ENCODE measurements at places on chromosomes 11 and 22.

DNA sequence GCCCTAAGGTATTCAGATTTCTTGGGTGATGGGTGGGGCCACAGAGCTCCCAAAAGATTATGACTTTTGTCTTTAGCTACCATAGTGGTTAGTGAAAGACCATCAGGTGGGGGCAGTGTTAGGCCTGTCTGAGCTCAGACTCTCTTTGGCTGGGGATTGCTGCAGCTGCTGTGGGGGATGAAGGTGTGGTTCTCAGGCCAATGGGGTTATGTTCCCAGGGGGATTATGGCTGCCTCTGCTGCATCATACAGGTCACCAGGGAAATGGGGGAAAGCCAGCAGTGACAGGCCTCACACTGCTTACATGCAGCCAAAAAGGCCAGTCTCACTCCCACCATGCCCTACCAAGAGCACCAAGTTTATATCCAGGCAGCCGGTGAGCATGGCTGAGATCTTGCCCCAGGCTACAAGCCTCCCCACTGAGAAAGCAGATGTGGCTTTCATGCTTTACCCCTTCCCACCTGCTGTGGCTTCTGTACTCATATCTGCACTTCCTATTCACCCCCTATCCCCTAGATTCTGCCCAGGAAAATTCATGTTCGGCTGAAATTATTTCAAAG is 24.8 kb downstream of the CNTF start:
- peak; percentile 61 for DNase-seq

DNA sequence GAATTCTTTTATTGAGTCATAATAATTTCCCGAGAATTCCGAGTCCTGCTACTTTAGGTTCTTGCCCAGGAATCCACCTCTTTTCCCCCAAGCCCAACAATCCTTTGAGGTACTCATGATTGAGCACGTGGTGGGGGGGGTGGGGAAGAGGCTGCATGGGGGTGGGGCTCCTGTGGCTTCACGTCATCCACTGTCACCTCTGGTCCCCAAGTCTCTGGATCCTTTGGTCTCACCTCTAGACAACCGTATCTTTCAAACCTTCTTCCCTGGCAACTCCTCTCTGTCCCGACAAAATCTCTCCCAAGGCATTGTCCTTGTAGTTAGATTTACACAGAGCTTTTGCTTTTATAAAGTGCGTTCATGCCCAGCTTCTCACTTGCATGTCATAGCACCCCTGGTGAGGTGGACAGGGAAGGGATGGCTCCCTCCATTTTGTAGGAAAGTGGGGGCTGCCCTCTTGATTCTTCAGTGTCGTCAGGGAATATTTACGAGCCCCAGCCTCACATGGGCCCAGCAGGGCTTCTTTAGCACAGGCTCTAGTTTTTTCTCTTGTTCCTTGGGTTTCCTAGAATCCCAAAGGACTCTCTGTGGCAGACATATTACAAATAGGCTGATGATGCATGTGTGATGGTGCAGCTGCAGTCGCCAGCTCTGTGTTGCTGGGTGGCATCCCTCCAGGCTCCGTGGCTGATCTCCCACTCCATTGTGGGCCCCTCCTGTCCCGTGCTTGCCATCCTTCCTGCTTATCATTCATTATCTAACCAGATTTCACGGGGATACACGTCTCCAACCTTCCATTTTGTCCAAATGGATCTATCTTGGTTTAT is 8.4 kb downstream of the UCP3 start:
- DNase-seq: no peak

- DNase-seq: no peak
Measured at GRCh38 chr11:111631666-111632039, 29.4 kb downstream of the SIK2 start.

GRCh38 chr11:102115557-102115956 is 5.3 kb downstream of the YAP1 start:
- DNase-seq: no peak

GRCh38 chr22:20604776-20605221 is 97.4 kb downstream of the MED15 start:
- DNase-seq: no peak

GRCh38 chr22:46957521-46957920 is 195.1 kb downstream of the TBC1D22A start:
- DNase-seq: no peak

- DNase-seq: no peak
Measured at GRCh38 chr11:97607291-97608000, 1217.6 kb downstream of the JRKL start.

DNA sequence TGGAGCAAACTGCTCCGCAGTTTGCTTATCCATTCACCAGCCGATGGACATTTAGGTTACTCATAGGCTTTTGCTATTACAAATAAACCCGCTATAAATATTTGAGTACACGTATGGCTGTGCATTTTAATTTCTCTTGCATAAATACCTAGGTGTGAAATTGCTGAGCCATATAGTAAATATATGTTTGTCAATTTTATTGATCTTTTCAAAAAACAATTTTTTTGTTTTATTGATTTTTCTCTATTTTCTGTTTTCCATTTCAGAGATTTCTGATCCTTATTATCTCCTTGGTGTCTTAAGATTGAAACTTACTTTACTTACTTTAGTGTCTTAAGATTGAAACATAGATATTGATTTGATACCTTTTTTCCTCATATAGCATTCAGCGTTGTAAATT is 4.5 kb downstream of the ZNF74 start:
- no peak for DNase-seq

- DNase-seq: no peak
Measured at GRCh38 chr11:724778-725386, 18.9 kb downstream of the EPS8L2 start.

DNA sequence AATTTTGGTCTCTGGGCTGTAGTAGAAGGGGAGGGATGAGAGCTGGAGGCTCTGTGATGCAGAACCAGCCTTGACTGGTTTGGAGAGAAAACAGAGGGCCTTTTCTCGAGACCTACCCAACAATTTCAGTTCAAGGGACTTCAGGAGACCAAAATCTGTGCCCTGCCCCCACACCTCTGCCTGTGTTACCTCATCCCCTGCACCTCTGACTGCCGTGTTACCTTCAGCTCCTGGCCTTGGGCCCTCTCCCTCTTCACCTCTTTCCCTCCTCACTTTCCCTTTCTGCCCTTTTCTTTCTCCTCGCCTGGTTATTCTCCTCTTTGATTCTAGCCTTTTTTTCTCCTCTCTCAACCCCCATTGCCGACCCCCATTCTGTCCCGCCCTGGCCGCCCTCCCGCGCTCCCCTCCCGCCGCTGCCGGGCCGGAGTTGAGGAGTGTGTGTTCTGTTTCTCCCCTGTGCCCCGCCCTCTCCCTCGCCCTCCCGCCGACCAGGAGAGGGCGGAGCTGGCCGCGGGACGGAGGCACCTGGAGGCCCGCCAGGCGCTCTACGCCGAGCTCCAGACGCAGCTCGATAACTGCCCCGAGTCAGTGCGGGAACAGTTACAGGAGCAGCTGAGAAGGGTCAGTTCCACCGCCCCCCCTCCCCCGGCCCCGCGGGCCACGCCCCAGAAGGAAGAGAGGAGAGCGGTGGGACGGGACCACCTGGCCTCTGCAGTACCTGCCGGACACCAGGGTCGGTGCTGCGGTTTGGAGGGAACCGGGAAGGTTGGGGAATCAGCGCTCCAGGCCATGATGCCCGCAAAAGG is 27.2 kb downstream of the PHLDB1 start:
- DNase-seq: no peak

- DNase-seq: no peak
Measured at GRCh38 chr11:19450282-19450681, 209.5 kb upstream of the E2F8 start.

DNA sequence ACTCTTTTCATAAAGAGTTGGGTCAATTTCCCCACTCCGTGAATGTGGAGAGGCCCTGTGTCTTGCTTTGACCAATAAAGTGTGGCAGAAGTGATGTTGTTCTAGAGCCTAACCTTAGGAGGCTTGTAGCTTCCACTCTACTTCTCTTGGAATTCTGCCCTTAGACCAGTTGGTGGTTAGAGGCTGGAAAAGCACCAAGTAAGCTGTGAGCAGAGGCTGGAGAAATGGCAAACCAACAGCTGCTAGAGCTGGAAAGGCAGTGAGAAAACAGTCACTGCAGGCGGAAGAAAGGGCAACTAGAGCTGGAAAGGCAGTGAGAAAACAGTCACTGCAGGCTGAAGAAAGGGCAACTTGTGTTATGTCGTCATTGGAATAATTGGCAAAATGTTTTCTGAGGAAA is 29.8 kb upstream of the MSANTD2 start:
- no peak for DNase-seq

DNA sequence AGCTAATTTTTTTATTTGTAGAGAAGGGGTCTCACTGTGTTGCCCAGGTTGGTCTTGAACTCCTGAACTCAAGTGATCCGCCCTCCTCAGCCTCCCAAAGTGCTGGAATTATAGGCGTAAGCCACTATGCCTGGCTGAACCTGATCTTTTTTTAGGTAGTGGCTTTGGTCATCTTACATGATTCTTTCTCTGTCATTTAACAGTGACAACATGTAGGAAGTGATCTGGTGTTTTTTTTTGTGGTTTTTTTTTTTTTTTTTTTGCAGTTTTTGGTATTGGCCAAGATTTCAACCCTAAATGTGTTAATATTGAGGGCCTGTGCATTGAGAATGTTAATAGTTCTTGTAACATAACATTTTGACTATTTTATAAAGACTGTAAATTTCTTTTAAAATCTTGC is 8.0 kb upstream of the FERMT3 start:
- no peak for DNase-seq

GRCh38 chr11:116404462-116404798 is 368.4 kb downstream of the BUD13 start:
- no peak for DNase-seq

DNA sequence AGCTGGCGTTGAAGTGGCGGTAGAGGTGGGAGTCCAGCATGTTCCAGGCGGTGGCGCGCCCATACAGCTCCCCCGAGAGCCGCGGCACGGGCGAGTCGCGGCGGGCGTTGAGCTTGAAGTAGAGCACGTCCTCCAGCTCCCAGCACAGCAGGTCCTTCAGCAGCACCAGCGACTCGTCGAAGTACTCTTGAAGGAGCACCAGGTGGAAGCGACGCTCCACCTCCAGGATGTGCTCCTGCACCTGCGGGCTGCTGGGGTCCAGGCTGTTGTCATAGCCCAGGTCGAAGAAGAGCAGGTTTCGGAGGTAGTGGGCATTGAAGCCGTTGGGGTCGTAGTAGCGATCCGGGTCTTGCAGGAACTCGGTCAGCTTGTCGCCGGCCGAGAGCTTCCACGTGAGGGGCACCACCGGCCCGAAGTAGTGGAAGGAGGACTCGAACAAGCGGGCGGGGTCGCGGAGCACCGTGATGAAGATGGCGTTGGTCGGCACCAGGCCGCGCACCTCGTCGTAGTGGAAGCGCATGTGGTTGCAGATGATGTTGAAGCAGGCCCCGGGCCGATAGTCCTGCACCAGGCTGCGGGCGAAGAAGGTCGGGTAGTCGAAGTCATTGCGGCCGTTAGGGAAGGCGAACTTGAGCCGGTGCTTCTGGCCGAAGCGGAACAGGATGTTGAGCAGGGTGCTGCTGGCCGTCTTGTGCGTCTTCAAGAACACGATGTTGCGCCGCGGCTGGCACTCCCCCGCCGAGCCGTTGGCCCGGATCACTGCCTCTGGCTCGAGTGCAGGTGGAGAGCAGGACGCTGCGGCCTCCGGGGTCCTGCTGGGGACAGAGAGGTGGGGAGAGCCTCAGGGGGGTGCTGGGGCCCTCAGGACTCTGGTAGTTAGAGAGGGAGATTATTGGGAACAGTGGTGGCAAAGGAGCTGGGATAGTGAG is 9.0 kb upstream of the SEC14L6 start:
- DNase-seq: no peak

- DNase-seq: no peak
Measured at GRCh38 chr11:126573325-126573978, 218.0 kb downstream of the ST3GAL4 start.

DNA sequence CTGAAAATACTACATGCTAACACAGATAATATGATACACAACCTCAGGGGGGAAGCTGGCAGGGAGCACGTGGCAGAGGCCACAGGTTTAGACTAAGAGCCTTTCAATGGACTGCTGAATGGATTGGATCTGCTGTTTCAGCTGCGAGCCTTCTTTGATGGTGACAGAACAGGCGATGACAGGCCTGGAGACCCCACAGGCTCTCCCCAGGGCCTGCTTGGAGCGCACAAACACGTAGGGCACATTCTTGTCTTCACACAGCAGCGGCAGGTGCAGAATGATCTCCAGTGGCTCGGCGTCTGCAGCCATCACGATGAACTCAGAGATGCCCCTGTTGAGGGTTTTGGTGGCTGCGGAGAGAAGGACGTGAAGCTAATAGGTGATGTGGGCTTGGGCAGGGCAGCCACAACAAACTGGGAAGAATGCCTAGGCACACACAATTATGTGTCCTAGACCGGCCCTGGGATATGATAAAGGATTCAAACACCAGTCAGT is 13.8 kb downstream of the SNU13 start:
- DNase-seq: no peak

- DNase-seq: no peak
Measured at GRCh38 chr11:61917334-61918109, at the start of gene RAB3IL1. TSS of gene RAB3IL1 (minus strand) at chr11:61917566. CDS start at chr11:61917367, 199 bp downstream.

DNA sequence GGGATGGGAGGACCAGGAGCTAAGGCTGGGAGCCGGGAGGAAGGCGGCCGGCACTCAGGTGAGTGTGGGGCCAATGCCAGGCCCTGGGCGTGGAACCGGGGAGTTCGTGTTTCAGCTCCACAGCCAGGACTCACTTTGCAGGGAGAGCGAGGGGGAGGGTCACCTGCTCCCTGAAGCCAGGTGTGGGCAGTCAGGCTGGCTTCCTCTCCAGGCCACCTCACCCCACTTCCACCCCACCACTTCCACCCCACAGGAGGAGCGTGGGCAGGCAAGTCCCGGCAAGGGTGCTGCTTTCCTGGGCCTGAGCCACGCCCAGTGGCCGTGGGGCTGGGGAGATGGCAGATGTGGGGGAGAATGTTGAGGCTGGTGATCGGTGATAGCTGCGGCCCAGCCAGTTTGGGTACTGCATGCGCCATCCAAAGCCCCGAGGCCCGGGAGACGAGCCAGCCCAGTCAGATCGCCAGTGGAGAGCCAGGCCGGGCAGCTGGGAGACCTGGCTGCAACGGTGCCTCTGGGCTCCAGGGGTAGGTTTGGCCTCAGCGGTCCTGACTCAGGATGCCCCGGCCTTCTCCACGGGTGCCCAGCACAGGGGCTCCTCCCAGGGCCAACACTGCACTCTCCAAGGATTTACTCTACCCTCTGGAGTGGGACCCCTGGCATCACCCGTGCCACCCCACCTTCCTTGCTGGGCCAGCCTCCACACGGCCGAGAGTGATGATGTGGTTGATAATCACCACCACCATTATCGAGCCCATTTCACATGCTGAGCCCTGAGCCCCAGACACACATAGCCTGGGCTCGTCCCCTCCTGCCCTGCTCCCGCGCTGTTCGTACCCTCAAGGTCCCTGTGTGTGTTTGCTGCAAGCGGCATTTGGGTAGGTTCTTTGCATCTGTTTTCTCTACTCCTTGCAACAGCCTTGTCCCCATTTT is 93.8 kb downstream of the WNT7B start:
- DNase-seq: no peak

Data from Jurkat, Clone E6-1 (cell line).